ENCODE measurements at places on chromosomes 3 and 15.

- no peak for DNase-seq
Measured at GRCh38 chr3:132488151-132488550, 70.8 kb downstream of the DNAJC13 start.

DNA sequence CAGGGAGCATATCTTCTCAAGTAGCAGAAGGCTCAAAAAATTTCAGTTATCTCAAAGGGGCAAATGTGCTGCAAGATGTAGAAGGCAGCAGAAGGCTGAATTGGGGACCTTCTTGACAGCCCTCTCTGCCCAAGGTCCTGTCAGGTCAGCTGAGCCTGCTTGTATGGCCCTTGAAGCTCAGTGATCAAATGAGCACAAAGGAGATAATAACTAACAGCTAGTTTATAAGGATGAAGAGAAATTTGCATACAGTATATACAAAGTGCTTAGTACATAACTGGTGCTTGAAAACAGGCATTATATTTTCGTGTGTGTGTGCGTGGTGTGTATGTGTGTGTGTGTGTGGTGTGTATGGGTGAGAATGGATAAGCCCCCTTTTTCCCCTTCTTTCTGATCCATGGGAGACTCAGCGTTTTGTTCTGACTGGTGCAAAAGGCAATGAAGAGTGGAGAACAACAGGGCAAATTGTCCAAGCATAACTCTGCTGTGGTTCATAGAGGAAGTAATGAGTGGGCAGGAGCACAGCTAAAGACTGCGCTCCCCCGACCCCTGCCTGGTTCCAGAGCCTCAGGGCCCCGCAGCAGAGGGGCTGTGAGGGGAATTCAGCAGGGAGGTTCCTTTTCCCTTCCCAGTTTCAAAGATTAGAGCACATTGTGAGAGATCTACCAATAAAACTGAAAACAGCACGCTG, 356.8 kb upstream of the NR2F2 start:
- no peak for DNase-seq

- no peak for DNase-seq
Measured at GRCh38 chr3:23754215-23754614, 51.5 kb upstream of the UBE2E1 start.

GRCh38 chr3:40523781-40524180, 979 bp upstream of the ZNF621 start:
- DNase-seq, result no peak

DNA sequence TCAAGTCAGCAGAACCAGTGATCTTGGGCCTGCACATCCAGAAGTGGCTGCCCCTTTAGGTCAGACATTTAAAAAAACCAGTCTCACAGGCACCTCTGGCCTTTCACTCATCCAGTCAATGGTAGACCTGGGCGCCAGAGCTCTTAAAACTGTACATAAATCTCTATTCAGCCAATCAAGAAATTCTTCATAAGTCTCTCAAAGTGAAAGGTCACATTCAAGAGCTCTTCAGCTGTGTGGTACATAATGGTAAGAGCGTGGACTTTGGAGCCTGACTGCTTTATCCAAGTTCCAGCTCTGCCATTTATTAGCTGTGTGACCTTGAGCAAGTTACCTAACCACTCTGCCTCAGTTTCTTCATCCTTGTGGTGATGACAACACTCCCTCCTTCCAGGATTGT, 22.3 kb upstream of the MORF4L1 start:
- DNase-seq, result no peak

- DNase-seq, result no peak
Measured at GRCh38 chr3:73508330-73508954, 116.3 kb downstream of the PDZRN3 start.

GRCh38 chr3:134803051-134803505, 8.0 kb downstream of the EPHB1 start:
- no peak for DNase-seq

- DNase-seq, result no peak
Measured at GRCh38 chr3:124847051-124847450, 40.1 kb downstream of the ITGB5 start.

GRCh38 chr3:132544130-132544529, 52.9 kb upstream of the ACKR4 start:
- DNase-seq, result no peak

DNA sequence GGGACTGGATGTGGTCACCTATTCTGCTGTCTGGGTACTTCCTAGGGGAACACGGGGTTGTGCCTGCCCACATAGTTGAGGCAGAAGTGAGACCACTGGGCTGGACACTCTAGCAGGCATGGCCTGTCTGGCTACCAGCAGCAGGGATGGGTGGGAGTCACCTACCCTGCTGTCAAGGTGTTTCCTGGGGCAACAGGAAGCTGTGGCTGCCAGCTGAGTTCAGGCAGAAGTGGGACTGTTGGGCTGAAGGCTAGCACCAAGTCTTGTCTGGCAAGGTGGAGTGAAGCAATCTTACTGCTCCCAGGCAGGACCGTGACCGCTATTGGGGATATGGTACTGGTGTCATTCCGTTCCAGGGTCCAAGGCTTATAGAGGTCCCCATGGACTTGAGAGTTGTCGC, 20.3 kb upstream of the ZDHHC23 start:
- no peak for DNase-seq

DNA sequence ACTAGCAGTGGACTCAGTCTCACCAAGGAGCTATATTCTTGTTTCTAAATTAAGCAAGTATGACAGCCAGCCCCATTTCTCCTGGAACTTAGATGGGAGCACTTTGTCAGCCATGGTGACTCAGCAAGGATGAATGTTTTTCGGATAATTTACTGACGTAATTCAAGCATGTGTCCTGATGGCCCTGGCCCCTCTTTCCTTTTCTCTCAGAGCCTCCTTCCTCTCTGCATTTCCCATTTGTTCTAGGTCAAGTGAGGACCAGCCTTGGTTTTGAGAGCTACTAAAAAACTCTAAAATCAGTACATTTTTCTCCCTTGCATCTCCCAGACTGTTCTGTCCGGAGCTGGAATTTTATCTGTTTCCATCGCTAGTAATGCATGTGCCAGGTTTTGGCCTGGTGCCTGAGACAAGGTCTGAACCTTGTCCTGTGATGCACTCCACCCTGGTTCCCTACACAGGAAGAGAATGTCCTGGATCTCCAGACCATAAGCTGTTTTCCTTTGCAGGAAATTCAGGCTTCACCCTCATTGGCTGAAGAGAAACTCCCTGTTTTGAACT, 256.6 kb upstream of the ROPN1 start:
- no peak for DNase-seq

GRCh38 chr3:122298239-122298638, 26.8 kb upstream of the CSTA start:
- no peak for DNase-seq

DNA sequence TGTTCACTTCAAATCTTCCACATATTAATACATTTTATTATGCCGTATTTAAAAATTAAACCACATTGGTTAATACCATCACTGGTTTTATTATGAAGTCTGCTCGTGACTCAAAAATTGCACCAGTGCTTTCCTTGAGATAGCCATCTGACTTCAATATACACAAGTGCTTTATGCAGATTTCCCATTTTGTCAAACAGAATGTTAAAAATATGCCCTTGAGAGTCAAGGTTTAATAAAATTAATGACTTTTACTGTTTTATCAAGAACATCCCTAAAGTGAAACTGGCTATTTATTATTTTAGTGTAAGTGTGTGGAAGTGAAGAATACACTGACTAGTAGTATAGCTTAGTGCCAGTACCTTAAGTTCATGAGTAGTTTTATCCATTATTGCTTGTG, 139.3 kb upstream of the SOX2 start:
- DNase-seq, result no peak

DNA sequence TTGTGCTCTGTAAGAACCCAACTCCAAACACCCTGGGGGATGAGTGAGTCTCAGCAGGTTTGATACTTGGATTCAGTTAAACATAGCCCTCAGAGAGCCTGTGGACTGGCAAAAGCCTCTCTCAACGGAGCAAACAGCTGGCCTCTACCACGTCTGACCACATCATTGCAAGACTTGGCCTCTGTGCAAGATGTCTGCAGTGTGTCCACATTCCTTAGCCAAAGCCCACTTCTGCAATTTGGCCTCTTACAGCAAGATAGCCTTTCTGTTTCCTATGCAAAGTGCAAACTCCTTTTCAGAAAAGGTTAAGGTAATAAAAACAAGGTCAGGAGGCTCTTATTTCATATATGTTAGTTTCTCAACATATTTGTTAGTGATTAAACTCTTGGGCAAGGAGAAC, 27.9 kb downstream of the FBN1 start:
- no peak for DNase-seq

DNA sequence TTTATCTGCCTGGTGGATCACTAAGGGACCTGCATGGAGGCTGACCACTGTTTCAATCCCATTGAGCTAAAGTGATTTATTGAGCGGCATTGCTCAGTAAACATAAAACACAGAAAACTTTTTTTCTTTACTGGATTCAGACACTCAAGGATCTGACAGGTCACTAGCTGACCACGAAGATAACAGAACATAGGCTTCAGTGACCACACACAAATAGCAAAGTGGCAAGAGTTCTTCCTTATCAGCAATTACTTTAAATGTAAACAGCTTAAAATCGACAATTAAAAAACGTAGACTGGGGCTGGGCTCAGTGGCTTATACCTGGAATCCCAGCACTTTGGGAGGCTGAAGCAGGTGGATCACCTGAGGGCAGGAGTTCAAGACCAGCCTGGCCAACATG, 48.7 kb downstream of the STAG1 start:
- no peak for DNase-seq

DNA sequence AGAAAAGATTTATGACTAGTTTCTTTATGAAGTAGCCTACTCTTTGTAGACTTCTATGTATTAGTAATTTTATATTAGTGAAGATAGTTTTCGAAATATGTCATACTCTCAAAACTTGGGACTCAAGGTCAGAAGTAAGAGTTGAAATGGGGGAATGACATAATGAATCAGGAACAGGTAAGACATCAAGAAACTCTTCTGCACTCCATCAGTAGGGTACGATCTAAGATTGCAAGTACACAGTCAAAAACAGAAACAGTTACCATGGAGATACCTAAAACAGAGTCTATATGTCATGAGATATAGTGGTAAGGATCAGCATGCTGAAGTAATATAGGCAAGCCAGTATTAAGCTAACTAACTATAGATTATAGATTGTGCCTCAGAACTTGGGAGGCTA, 187.0 kb upstream of the MLF1 start:
- DNase-seq, result no peak

- DNase-seq, result no peak
Measured at GRCh38 chr15:88918738-88919137, 5.6 kb upstream of the MFGE8 start.

DNA sequence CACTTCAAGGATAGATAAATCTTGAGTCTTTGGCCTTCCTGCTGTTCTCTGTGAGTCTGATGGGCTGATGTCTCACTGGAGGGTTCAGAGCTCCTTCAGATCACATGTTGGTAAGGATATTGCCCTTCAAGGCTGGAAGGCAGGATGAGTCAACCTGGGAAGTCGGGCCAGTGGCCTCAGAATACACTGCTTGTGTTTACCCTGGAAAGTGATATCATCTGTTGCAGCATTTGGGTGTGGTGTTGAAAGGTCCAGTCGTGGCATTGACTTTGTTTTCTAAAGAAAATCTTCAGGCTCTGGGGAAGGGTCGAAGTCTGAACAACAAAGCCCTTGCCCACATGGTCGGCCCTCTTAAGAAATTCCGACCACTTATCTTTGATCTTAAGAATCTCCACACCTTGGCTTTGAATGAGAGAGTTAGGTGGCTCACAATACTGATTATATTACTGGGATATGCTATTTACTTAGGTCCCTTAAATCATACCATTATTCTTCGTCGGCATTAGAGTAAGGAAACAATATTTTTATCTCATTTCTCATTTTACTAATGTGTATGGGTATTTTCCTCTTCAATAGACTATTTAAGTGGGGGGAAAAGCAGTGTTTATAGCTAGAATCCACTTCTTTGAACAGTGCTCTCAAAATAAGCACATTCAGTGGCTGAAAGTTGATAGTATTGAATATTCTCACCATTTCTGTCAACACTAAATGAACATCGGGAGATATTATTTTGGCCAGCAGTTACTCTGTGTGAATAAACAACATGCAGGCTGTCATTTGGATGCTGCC, 303.9 kb upstream of the RASGRP1 start:
- no peak for DNase-seq

GRCh38 chr15:52653431-52653964, 25.7 kb downstream of the ATOSA start:
- no peak for DNase-seq

GRCh38 chr3:83948771-83949170, 1010.0 kb upstream of the CADM2 start:
- DNase-seq, result no peak

DNA sequence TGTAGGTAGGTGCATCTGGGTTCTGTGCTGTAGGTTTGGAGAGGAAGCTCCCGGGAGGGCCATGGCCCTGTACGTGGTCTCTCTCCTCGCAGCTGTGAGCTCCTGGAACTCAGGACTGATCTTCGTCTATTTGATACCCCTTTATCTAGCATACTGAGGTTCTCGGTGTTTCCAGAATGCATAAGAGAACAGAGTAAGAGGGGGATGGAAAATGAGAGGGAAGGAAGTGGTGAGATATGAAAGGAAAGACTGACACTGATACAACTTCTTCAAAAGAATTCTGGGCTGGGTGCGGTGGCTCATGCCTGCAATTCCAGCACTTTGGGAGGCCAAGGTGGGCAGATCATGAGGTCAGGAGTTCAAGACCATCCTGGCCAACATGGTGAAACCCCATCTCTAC, 90.7 kb downstream of the CHRD start:
- DNase-seq, result no peak

GRCh38 chr15:31733424-31733823, 296.9 kb upstream of the CHRNA7 start:
- DNase-seq, result no peak

DNA sequence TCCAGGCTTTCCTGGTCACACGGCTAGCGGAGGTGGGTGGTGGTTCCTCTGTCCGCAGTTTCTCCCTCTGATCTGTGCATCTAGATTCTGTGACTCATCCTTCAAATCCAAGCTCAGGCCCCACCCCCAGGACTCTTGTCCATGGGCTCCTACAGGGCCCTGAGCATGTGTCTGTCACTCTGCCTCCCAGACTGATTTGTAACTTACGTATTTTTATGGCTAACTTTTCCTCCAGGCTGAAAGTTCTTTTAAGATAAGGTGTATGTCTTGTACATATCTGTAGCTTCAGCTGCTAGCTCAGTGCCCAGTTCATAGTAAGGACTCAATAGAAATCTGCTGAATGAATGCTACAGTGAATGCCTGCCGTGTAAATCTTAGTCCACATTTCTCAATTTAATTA, 8.0 kb downstream of the ESYT3 start:
- no peak for DNase-seq

DNA sequence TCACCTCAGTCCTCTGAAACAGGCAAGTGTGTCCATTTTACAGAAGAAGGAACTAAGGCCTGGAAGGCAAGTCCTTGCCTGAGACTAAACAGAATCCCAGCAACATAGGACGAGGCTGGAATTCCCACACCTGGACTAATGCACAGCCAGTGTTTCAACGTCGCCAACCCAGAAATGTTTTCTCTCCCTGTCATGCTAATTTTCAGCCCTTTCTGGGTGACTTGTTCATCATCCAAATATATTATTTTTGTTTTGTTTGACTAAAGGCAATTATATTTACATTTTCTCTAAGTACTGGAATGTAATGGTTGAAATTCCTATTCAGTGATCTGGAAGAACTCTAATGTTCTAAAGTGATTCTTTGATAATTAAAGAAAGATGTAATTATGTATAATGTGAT, 51.8 kb downstream of the BTD start:
- DNase-seq, result no peak

- no peak for DNase-seq
Measured at GRCh38 chr3:42014458-42014920, 52.6 kb upstream of the ULK4 start.

Measured in activated naive CD8-positive, alpha-beta T cell treated with anti-CD3 and anti-CD28 coated beads, Interleukin-2, amount 50 U/mL, for 16 hours (primary cell).